ENCODE measurements at places on chromosomes 2 and 18. TPM values are rescaled to one million over a fixed set of nuclear protein-coding genes. Genes with fewer than 3 reads are reported as not detected.

SNED1 gene
- total RNA-seq = 8.6 TPM

- H3K27me3 ChIP-seq = no peaks in the 10 kb centered on the region
- no peak overlapping the region for H3K4me3 ChIP-seq
- no peak for DNase-seq
Observed at GRCh38 chr2:117918608-117919007, 95.3 kb downstream of the CCDC93 start.

DNA sequence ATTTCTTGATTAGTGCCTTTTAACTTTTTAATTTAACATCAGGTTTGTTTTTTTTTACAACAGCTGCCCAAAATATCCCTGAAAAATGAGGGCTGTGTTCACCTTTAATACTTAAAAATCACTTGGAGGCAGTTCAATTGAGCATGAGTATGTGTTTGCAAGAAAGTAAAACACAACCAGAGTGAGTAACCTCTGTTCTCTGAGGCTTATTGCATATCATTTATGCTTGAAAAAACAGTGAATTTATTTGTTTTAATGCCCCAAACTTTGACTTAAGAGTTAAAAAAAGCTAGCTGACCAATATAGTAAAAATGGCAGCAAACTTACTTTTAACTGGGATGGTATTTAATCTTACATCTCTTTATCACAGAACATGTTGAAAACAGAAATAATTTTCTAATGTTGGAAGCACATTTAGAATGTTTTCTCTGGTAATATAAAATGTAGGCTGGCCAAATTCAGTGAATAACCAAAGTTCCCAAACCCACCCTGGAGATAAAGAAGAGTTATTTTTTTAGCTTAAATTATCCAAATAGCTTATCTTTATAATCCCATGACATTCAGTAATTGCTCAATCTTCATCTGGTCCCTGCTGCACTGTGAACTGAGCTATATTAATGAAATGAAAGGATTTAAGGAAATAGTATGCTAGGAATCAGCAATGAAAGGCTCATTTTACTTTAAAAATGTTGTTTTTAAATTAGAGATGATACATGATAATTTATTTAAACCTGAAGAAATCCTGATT lies 24.8 kb upstream of the EFEMP1 start:
- no peaks in the 10 kb centered on the region for H3K4me1 ChIP-seq
- DNase-seq = no peak
- H3K27ac ChIP-seq = no peak overlapping the region
- H3K27me3 ChIP-seq = no peaks in the 10 kb centered on the region
- no peak overlapping the region for H3K4me3 ChIP-seq

DNA sequence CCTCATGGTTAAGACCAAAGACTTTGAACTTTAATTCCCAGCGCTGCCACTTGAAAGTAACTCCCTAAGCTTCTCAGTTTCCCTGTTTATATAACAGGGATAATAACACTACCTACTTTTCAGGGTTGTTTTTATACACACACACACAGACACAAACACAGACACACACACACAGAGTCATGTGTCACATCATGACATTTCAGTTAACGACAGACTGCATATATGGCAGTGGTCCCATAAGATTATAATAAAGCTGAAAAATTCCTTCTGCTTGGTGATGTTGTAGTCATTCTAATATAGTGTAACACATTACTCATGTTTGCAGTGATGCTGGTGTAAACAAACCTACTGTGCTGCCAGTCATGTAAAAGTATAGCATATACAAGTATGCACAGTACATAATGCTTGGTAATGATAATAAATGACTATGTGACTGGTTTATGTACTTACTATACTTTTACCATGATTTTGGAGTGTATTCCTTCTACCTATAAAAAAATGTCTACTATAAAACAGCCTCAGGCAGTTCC lies 89.2 kb upstream of the ITGA4 start:
- no peak for DNase-seq
- H3K4me3 ChIP-seq = no peak overlapping the region
- no peaks in the 10 kb centered on the region for H3K36me3 ChIP-seq
- no peaks in the 10 kb centered on the region for H3K4me1 ChIP-seq

UPP2 gene
- not detected for total RNA-seq

DNA sequence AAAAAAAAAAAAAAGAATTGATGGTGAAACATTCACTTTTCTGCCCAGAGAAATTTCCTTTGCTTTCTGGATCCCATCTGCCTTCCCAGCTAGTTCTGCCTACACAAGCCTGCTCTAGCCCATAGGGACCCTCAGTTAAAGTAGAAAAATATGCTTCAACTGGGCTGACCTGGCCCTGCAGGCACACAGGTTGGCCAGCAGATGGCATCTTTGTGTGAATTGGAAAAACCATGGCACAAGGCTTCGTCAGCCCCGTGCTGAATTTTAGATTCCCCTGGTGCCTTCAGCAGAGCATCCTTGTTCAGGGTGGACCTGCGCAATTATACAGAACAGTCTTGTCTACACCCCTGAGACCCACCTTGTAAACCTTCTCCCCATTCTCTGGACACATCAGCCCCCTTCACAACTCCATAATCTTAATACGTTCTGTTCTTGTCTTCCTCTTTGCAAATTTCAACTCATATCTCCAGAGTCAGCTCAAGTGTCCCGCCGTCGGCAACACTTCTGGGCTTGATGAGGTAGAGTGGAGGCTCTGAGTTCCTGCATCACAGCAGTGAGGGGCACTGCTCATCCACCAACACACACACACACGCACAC lies 114.5 kb downstream of the INSIG2 start:
- DNase-seq = peak; percentile 26
- no peak overlapping the region for H3K4me3 ChIP-seq
- no peaks in the 10 kb centered on the region for H3K27me3 ChIP-seq
- H3K27ac ChIP-seq = no peak overlapping the region
- H3K36me3 ChIP-seq = no peaks in the 10 kb centered on the region

- no peak for DNase-seq
- no peaks in the 10 kb centered on the region for H3K27me3 ChIP-seq
- H3K27ac ChIP-seq = no peak overlapping the region
- H3K36me3 ChIP-seq = no peaks in the 10 kb centered on the region
- no peaks in the 10 kb centered on the region for H3K4me1 ChIP-seq
Observed at GRCh38 chr18:7023063-7023580, 94.5 kb downstream of the LAMA1 start.

DNA sequence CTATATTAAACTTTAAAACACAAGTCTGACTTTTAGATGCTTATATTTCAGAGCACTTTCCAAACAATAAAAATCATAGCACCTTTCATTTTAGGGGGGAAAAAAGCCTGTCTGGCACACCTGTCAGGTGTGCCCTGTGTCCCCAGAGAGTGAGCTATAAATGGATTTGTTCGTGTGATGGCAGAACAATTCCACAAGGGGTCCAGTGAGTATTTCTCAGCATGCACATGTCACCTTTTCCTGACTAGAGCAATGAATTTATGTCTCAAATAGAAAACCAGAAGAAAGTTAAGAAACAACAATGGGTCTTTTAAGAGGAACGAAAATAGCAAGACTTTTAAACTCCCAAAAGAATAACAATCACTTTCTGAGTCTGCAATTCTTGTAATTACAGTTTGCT lies 55.9 kb downstream of the ACVR1C start:
- no peak overlapping the region for H3K4me3 ChIP-seq
- H3K27ac ChIP-seq = no peak overlapping the region

- H3K27me3 ChIP-seq = no peaks in the 10 kb centered on the region
- peaks cover 81% of the 10 kb centered on the region for H3K4me1 ChIP-seq
- DNase-seq = peak; percentile 46
- H3K4me3 ChIP-seq = peak overlapping the region; percentile 9
Observed at GRCh38 chr2:217928324-217929181, 74.2 kb downstream of the TNS1 start.

GRCh38 chr2:208375491-208376068 lies 31.0 kb upstream of the PTH2R start:
- H3K4me3 ChIP-seq = no peak overlapping the region
- no peak for DNase-seq
- no peaks in the 10 kb centered on the region for H3K27me3 ChIP-seq
- no peaks in the 10 kb centered on the region for H3K36me3 ChIP-seq
- no peaks in the 10 kb centered on the region for H3K4me1 ChIP-seq

DNA sequence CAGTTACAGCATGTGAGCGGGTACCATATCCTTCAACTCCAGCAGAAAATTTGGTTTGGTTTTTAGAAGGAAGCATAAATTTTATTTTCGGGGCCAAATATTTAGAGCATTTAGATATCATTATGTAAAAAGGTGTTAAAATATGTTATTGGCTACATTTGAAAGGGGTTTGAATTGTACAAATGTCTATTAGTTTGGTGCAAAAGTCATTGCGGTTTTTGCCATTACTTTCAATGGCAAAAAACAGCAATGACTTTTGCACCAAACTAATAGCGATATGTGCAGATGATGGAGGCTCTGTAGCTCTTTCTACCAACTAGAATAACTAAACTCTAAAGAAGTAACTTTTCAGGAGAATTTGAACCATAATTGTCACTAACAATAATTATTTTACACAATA lies 1666.2 kb upstream of the SLC39A10 start:
- no peaks in the 10 kb centered on the region for H3K36me3 ChIP-seq
- H3K4me1 ChIP-seq = no peaks in the 10 kb centered on the region
- H3K4me3 ChIP-seq = no peak overlapping the region
- H3K27me3 ChIP-seq = no peaks in the 10 kb centered on the region
- DNase-seq = no peak

GRCh38 chr2:216535454-216535995 lies 36.9 kb downstream of the RPL37A start:
- H3K4me1 ChIP-seq = peaks cover 20% of the 10 kb centered on the region
- no peaks in the 10 kb centered on the region for H3K36me3 ChIP-seq
- no peaks in the 10 kb centered on the region for H3K27me3 ChIP-seq
- H3K4me3 ChIP-seq = no peak overlapping the region
- H3K27ac ChIP-seq = peak overlapping the region; percentile 59

DNA sequence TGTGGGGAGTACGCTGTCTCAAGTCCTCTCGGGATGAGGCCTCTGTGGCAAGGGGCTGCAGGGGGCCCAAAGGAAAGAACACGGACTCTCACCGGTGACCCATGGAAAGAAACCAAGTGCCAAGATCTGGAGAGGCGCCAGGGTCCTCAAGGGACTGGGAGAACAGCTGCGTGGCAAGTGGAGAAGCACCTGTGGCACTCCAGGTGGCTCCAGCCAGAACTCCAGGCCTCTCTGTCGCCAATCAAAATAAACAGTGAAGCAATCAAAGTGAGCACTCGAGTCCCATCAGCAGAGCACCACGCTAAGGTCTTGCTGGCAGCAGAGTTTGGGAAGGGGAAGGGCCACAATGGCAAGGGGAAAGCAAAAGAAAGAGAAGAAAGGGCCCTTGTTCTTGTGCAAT lies 54.7 kb downstream of the BCL2 start:
- no peak for DNase-seq
- no peaks in the 10 kb centered on the region for H3K27me3 ChIP-seq
- H3K36me3 ChIP-seq = no peaks in the 10 kb centered on the region
- H3K27ac ChIP-seq = peak overlapping the region; percentile 79

DNA sequence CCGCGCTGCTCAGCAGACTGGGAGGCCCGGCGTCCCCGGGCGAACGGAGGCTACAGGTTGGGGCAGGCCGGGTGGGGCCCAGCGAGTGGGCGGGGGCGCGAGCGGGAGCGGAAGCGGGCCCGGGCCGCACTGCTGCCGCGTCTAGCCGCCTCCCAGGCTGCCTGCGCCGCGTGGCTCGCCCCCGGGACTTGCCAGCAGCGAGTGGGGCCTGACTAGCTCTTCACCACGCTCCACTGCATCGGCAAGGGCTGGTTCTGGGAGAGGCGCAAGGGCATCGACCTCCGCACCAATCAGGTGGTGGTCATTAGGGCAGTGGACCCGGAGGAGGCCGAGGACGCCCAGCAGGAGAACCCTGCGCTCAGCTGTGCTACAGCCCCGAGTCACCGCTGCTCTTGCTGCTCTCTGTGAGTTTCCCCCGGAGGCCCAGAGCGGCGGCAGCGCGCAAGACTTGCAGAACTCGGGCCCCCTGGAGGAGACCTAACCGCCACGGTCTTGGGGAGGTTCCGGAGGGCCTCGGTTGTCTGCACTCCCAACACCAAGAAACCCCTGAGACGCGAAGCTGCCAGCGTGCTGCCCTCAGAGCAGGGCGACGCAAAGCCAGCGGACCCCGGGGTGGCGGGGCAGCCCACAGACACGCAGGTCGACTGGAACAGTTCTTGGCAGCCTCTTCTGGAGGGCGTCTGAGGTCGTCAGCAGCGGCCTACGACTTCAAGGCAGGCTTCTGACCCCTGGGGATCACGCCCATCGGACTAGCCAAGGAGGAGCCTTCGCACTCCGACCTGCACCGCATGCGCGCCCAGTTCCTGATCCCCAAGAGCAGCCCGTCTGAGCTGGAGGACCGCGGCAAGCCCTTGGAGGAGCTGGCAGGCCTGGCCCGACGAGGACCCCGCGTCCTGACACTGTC lies 27.2 kb upstream of the PTPN2 start:
- H3K36me3 ChIP-seq = no peaks in the 10 kb centered on the region
- peaks cover 4% of the 10 kb centered on the region for H3K27me3 ChIP-seq
- no peaks in the 10 kb centered on the region for H3K4me1 ChIP-seq
- no peak overlapping the region for H3K27ac ChIP-seq
- peak; percentile 54 for DNase-seq
- peak overlapping the region; percentile 51 for H3K4me3 ChIP-seq

DNA sequence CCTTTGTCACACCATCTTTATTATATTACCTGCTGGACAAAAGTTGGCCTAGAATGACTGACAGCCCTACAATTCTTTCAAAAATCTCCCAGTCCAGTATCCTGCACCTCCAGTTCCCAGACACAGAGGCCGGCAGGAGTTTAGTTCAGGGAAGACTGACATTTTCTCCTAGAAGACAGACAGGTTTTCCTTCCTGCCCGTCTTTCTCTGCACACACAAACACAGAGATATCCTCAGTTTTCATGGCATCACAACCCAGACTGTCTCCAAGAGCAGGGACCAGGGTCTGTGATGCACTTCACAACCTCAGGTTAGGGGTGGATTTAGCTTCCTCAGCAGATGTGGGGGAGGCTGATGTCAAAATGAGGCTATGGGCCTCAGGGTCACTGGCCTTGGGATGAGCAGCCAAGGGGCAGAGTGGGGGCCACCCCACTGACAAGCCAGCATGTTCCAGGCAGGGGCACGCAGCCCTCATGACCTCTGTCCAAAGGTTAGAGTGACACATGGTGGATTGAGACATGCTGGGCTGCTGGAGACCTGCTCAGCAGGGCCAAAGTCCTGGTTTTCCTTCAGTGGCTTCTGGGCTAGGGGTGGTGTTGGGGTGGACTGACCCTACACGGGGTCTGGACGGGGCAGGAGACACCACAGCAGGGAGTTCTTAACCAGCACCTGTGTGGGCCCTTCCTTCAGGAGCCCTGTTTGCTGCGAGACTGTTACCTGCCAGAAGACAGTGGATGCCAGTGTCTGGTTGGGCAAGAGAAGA lies 70.5 kb downstream of the SFXN5 start:
- H3K4me1 ChIP-seq = no peaks in the 10 kb centered on the region
- H3K4me3 ChIP-seq = no peak overlapping the region
- no peaks in the 10 kb centered on the region for H3K27me3 ChIP-seq
- no peaks in the 10 kb centered on the region for H3K36me3 ChIP-seq

DNA sequence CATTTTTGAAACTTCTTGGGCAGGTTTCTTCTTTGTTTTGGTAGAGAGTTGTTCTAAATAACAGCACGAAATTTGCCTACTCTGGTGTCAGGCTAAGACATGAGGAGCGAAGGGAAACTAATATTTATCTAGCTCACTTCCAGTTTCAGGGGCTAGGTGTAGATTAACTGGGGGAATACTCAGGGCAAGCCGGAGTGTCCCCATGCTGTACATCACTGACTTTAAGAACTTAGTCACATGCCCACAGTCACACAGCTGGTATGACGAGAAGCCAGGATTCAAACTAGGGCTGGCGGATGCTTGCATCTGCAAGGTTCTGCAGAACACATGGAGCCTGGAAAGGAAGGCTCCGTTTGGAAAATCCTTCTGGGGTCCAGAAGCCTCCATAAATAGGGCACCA lies 133.3 kb downstream of the ALPK2 start:
- H3K4me3 ChIP-seq = no peak overlapping the region
- H3K27ac ChIP-seq = peak overlapping the region; percentile 82
- no peak for DNase-seq
- H3K4me1 ChIP-seq = peaks cover 29% of the 10 kb centered on the region
- no peaks in the 10 kb centered on the region for H3K27me3 ChIP-seq

ADAM23 gene
- 9.2 TPM for total RNA-seq
